ENCODE measurements at places on chromosomes 5 and 9. TPM values are rescaled to one million over a fixed set of nuclear protein-coding genes. Genes with fewer than 3 reads are reported as not detected.

Gene CDC26
- polyA plus RNA-seq, result 92.2 TPM

Gene GABRA1
- polyA plus RNA-seq, result 1,123 TPM

Gene CMYA5
- 4.0 TPM for polyA plus RNA-seq

Gene IL13
- polyA plus RNA-seq, result not detected

Gene PKN3
- polyA plus RNA-seq, result not detected

Gene CENPK
- polyA plus RNA-seq, result 25.0 TPM

Gene AK8
- polyA plus RNA-seq, result 0.77 TPM

Gene GCNT4
- 0.45 TPM for polyA plus RNA-seq

Gene DELE1
- polyA plus RNA-seq, result 17.1 TPM

Gene FBLL1
- polyA plus RNA-seq, result 7.6 TPM

Gene FAM221B
- not detected for polyA plus RNA-seq

Gene ADAMTSL2
- polyA plus RNA-seq, result not detected

Gene KIF4B
- 0.85 TPM for polyA plus RNA-seq

Gene PTGR1
- polyA plus RNA-seq, result 33.5 TPM

Gene GABRA6
- polyA plus RNA-seq, result 21.4 TPM

Gene PAEP
- polyA plus RNA-seq, result not detected

Gene ANXA6
- polyA plus RNA-seq, result 20.3 TPM

Gene OLFM1
- 207 TPM for polyA plus RNA-seq

Gene IL31RA
- not detected for polyA plus RNA-seq

Gene CCL28
- polyA plus RNA-seq, result not detected

Gene FCN2
- not detected for polyA plus RNA-seq

Gene CDH9
- 13.0 TPM for polyA plus RNA-seq

Gene INSL4
- polyA plus RNA-seq, result not detected

Gene ABO
- polyA plus RNA-seq, result 0.10 TPM

Gene GMCL2
- polyA plus RNA-seq, result not detected

Gene PGGT1B
- 8.6 TPM for polyA plus RNA-seq

Gene ZNF618
- polyA plus RNA-seq, result 1.2 TPM

Gene CACNA1B
- 1.9 TPM for polyA plus RNA-seq

Gene CORO2A
- not detected for polyA plus RNA-seq

Gene AGPAT2
- polyA plus RNA-seq, result not detected

Gene MAMDC2
- 3.9 TPM for polyA plus RNA-seq

Gene NUTM2G
- not detected for polyA plus RNA-seq

Gene IFNA2
- polyA plus RNA-seq, result 0.22 TPM

Gene PRELID2
- 2.0 TPM for polyA plus RNA-seq

Gene C7
- polyA plus RNA-seq, result 0.28 TPM

Gene REEP2
- 42.0 TPM for polyA plus RNA-seq

Gene POC5
- polyA plus RNA-seq, result 12.0 TPM

Gene GFPT2
- polyA plus RNA-seq, result 7.6 TPM

Gene CDKN2A
- 28.8 TPM for polyA plus RNA-seq

Gene OR13C8
- polyA plus RNA-seq, result not detected

Gene DYNC2I2
- polyA plus RNA-seq, result 0.14 TPM

Gene UBE2QL1
- polyA plus RNA-seq, result 32.3 TPM

Gene ZNF354B
- 2.0 TPM for polyA plus RNA-seq

Gene C5orf15
- polyA plus RNA-seq, result 75.1 TPM

Gene CCDC183
- not detected for polyA plus RNA-seq

Gene RICTOR
- 78.1 TPM for polyA plus RNA-seq

Gene TSSK1B
- not detected for polyA plus RNA-seq

Gene OGN
- 13.1 TPM for polyA plus RNA-seq

Gene MAP1B
- 658 TPM for polyA plus RNA-seq

Gene PCSK1
- 0.07 TPM for polyA plus RNA-seq

Gene IGFBPL1
- polyA plus RNA-seq, result 1.3 TPM

Gene GNA14
- polyA plus RNA-seq, result 7.1 TPM

Gene SLC2A6
- 11.9 TPM for polyA plus RNA-seq

Gene ZFP2
- polyA plus RNA-seq, result 4.6 TPM

Gene CARD6
- not detected for polyA plus RNA-seq

Gene SEMA6A
- 2.7 TPM for polyA plus RNA-seq

Gene C5orf58
- polyA plus RNA-seq, result not detected

Gene CYSRT1
- polyA plus RNA-seq, result 0.26 TPM

Gene SLC44A1
- polyA plus RNA-seq, result 6.8 TPM
